ENCODE measurements at places on chromosomes 2 and 18.

DNA sequence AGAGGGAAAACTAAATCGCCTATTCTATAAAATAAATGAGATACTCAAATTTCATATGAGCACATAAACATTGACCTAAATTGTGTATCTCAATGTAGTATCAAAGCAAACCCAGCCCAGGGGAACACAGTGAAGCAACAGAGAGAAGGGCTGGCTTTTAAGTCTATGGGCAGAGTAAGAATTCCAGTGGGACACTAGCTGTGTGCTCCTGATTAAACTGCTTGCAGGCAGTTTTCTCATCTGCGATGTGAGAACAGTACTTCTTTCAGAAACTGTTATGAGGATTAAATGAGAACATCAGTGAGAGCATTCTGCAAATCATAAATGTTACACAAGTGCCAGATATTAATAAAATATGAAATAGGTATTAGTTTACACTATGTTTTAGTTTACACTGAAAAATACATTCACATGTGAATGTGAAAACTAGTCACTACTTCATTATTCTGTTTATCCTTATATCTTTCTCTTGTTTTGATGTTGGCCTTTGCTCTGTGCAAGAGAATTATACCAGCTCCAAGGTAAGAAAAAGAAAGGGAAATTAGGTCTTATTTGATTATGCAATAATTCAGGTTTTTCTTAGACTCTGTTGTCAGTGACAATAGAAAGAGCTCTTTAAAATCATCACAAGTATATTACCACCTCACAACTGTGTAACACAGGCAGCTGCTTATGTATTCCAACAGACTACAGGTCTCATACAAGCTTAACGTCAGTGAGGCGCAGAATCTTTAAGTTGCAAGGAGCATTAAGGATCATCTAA, 47.5 kb downstream of the GAREM1 start:
- DNase-seq, result no peak

- no peak for DNase-seq
Measured at GRCh38 chr2:158463496-158464095, 6.8 kb downstream of the PKP4 start.

- DNase-seq, result no peak
Measured at GRCh38 chr2:10265329-10266132, 37.2 kb upstream of the HPCAL1 start.

DNA sequence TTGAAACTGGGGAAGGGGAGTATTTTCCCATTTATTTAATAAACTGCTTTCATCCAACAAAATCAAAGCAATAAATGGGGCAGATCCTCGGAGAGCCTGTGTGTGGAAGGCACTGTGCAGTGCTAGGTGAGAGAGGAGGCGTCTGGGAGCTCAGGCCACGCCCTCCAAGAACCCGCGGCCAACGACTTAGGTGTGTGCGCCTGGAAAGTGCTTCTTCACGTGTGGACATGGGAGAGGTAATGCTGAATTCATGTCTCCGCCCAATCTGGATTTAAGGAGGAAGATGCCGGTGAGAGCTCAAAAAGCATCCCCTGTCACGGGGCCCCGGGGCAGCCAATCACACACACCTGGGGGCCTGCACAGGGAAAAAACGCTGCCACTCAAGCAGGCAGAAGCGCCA, 77.4 kb downstream of the HDAC4 start:
- DNase-seq, result no peak

DNA sequence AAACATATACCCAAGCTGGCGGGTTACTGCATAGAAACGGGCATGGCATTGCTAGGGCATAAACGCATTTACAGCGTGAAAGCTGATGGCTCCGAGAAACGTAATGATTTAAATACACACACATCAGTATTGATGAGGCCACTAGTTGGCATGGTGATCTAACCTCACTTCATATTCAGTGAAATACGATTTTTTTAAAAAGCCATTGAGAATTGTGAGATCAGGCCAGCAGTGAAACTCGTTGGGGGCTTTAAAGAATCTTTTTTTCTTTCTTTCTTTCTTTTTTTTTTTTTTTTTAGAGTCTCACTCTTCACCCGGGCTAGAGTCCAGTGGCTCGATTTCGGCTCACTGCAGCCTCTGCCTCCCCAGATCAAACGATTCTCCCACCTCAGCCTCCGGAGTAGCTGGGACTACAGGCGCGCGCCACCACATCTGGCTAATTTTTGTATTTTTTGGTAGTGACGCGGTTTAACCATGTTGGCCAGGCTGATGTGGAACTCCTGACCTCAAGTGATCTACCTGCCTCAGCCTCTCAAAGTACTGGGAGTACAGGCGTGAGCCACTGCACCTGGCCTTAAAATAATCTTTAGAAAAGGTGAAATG, 2.4 kb upstream of the SMAD7 start:
- no peak for DNase-seq

GRCh38 chr2:120683081-120683480, 52.6 kb upstream of the GLI2 start:
- DNase-seq, result no peak

GRCh38 chr2:237754182-237754581, 44.4 kb upstream of the RBM44 start:
- no peak for DNase-seq

GRCh38 chr2:226640501-226640900, 159.1 kb downstream of the IRS1 start:
- DNase-seq, result no peak

DNA sequence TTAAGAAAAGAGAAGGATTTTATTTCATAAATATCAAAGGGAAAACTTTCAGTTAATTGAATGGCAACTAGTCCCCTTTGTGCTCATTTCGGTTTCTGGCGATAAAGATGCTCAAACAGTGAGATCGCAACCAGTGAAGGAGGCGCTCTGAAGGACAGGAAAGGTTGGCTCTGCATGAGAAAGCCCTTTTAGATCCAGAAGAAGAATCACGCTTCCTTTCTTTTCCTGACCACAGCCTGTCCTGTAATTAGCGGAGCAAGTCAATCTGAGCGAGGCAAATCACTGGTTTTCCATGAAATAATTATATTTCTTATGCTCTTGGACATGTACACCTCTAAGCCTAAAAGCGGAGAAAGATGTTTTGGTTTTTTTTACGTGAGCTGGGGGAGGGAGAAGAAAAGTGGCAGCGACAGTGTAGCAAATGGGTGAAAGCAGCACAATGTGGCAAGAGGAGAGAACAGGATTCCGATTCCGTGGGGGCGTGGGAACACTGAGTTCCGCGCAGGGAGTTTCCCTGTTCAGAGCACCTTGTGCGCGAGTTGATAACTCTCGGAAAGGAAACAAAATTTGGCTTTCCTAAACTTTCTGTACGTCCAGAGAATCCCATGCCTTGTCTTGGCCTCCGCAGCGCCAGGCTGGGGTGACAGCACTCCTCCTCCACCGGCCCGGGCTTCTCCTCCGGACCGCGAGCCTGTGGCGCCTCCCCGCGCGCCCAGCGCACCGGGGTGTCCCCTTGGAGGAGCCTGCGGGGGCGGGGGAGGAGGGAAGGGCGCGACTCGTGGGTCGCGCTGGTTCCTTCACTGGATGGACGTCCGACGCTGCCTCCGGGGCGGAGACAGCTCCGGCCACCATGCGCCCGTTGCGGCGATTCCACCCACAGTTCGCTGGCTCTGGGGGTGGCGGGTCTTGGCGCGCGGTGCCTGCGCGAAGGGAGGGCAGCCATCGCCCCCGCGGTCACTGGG, 620 bp upstream of the SLC9A2 start:
- DNase-seq, result no peak

- DNase-seq, result no peak
Measured at GRCh38 chr18:59822612-59823550, 76.9 kb upstream of the PMAIP1 start.

DNA sequence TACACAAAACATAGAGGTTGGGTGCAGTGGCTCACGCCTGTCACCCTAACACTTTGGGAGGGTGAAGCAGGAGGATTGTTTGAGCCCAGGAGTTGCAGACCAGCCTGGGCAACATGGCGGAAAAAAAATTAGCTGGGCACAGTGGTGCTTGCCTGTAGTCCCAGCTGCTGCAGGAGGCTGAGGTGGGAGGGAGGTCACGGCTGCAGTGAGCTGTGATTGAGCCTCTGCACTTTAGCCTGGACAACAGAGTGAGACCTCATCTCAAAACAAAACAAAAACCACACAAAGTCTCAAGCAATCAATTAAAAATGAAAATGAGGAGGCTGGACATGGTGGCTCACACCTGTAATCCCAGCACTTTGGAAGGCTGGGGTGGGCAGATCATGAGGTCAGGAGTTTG, 4.9 kb downstream of the NOP58 start:
- DNase-seq, result no peak

- DNase-seq, result no peak
Measured at GRCh38 chr18:56044239-56044638, 456.2 kb upstream of the TCF4 start.

DNA sequence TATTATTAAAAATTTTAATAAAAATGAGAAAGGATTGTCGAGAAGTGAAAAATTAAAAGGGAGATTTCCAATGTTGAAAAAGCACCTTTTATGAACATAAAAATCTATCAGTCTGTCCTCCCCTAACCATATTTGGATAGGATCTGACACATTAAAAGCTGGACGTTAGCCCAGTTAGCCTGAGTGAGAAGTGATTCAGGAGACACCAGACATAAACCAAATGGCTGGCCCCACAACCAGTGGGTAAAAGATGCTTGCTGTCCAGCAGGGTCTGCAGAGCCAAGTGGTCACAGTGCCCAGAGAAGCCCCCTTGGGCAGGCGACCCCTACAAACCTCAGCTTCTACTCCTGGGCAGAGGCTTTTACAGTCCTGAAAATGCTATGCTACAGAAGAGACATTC, 253.8 kb upstream of the LYPD1 start:
- peak; percentile 1 for DNase-seq

GRCh38 chr2:68964282-68964681, 10.2 kb upstream of the GKN1 start:
- no peak for DNase-seq

DNA sequence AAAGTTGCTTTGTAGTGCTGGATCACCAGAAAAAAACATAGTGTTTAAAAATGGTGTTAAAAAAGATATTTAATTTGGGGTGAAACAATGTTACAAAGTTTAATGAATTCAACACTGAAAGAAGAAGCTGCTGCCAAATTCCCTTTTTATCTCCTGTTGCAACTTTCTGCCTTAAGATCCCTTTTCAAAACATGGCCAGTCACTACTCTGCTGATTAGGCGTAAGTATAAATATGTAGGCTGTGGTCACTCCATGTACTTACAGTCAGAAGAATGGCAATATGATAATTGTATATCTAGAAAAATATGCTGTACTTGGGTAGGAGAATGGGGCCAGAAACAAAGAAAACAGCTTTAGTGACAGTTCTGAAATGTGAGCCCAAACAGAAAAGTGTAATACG, 123.5 kb upstream of the ZBTB14 start:
- DNase-seq, result no peak

GRCh38 chr2:75162897-75163296, 36.4 kb downstream of the TACR1 start:
- DNase-seq, result no peak

DNA sequence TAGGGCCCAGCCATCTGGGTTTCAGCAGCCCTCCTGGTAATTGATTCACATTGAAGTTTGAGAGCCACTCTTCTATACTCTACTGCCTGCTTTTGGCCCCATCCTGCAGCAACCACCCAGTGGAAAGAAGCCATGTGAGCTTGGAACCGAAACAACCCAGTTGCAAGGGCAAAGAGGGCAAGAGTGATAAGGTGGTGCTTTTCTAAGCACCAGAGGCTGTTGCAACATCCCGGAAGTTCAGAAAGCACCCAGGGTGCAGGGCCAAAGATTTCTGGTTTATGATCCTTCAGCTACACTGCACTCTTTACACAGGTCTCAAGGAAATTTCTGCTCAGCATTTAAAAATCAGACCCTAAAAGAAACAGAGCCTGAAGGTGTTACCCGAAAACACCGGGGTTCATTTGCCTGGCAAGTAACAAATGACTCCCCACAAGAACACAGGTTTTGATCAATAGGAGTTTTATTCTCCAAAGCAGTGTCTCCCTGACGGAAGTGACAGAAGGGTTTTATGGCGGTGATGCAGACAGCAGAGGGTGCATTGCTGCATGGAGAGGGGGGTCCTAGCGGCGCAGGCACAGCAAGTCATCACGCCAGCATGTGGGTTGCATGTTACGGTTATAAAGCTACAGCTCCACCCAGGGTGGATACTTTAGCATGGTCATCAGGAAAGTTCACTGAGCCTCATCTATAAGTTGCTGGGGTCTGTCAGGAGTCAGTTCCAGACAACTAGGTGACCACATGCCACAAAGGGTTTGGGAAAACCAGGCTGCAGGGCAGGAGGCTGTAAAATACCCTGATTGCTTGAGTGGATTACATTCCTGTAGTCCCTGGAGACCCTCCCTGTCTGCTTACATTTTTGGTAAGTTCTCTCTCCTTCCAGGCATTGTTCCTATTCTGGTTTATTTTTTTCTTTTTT, 28.8 kb upstream of the TMEM37 start:
- no peak for DNase-seq

DNA sequence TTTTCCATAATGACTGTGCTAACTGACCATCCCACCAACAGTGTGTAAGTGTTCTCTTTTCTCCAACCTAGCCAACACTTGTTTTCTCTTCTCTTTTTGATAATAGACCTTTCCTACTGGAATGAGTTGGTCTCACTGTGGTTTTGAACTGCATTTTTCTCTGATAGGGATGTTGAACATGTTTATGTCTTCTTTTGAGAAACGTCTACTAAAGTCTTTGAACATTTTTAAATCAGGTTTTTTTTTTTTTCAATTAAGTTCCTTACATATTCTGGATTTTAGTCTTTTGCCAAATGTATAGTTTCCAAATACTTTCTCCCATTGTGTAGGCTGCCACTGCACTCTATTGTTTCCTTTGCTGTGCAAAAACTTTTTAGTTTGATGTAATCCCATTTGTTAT, 405.5 kb upstream of the FIGN start:
- no peak for DNase-seq

- no peak for DNase-seq
Measured at GRCh38 chr2:203809084-203809521, 58.5 kb upstream of the CTLA4 start.

DNA sequence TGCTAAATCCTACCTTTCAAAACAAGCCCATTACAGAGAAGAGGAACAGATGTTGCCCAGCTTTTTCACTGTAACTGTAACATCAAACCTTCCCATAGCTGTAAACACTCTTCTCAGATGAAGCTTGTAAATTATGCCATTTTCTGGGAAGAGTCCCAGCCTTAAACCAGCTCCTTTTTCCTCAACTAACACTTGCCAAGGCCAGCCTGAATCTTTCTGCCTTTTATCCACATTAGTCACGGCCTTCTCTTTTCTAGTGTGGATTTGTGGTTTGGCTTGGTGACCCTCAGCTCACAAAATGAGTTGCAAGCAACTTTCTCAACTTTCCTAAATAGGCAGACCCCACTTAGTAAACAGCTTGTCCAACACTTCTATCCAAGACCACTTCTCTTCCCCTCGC, 90.2 kb downstream of the CABLES1 start:
- DNase-seq, result no peak

GRCh38 chr2:205769879-205770278, 87.6 kb downstream of the NRP2 start:
- DNase-seq, result no peak

GRCh38 chr2:230827774-230828271, 36.9 kb upstream of the ITM2C start:
- no peak for DNase-seq

GRCh38 chr2:3535794-3536681, 16.7 kb upstream of the ADI1 start:
- DNase-seq, result no peak

Data from NCI-H1092 (cell line).